Stimulated activated CD4-positive, alpha-beta T cell treated with anti-CD3 and anti-CD28 coated beads, Interleukin-1b, Interleukin-23, amount 100 ng/mL, for 4 hours (primary cell): ENCODE measurements at places on chromosomes 7 and 10.

DNA sequence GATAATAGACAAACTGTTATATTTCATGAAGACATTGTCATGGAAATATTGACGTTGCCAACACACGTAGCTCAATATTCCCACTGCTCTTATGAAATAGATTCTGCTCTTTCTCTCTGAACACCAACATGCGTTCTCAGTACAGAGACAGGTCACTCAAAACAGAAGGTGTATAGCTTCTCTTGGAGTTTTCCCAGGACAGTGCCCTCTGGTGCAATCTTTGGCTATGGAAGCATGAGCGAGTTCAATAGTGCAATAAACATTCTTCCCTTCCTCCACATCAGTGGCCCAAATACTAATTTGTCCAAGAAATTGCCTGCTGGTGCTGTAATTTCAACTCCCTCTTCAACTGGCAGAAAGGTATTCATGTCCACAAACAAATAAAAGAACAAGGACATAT, 145.3 kb downstream of the MAGI2 start:
- no peak for DNase-seq

- DNase-seq = no peak
Measured at GRCh38 chr7:13948019-13948801, 41.3 kb downstream of the ETV1 start.

GRCh38 chr7:94395141-94396036, 694 bp downstream of the COL1A2 start:
- DNase-seq = no peak

DNA sequence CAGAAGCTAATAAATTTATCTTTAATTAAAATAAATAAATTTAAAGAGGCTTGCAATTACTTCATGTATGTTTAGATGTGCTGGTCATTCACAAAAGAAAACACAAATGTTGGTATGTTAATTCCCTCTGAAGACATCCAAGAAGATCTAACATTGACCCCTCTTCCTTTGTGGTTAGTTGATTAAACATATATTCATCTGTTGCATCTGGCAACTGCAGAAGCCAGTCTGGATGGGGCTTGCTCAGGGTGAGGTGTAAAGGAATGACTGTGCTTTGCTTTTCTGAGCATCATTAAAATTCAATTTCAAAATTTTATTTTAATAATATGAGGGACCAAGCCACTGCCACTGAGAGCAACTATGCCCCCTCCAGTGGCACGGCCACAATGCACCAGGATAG, 36.4 kb upstream of the FERD3L start:
- no peak for DNase-seq

DNA sequence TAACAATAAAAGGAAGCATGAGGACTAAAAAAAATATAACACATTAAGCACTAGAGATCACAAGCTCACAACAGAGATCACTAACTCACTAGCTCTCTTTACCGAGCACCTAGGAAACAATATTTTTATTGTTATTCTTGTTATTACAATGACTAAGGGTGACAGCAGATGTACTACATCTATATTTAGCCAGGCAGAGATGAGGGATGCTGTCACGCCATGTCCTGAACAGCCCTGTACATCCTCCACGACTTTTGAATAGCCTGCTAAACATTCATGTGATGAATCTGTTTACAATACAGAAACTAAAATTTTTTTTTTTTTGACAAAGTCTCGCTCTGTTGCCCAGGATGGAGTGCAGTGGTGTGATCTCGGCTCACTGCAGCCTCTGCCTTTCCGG, 22.7 kb downstream of the FAM133B start:
- DNase-seq = no peak

GRCh38 chr10:76270464-76270863, 839.0 kb downstream of the LRMDA start:
- no peak for DNase-seq

DNA sequence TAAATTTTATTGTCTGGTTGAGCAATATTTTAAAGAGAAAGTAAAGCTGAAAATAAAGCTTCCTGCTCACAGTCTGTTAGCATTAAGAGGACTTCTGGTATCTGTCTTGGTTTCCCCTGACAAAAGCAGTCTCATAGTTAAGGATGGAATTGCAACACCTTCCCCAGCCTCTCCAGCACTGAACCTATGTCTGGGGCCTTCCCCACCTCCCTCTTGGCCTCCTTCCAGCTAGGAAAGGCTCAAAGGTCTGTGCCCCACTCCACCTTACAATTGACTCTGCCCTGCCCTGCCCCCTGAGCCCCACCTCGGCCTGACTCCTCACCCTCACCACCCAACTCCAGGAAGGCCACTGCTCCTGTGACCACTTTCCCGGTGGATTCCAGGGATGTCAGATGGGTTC, 33.2 kb downstream of the COL17A1 start:
- no peak for DNase-seq

- DNase-seq = no peak
Measured at GRCh38 chr7:52473756-52474155, 561.7 kb upstream of the POM121L12 start.

DNA sequence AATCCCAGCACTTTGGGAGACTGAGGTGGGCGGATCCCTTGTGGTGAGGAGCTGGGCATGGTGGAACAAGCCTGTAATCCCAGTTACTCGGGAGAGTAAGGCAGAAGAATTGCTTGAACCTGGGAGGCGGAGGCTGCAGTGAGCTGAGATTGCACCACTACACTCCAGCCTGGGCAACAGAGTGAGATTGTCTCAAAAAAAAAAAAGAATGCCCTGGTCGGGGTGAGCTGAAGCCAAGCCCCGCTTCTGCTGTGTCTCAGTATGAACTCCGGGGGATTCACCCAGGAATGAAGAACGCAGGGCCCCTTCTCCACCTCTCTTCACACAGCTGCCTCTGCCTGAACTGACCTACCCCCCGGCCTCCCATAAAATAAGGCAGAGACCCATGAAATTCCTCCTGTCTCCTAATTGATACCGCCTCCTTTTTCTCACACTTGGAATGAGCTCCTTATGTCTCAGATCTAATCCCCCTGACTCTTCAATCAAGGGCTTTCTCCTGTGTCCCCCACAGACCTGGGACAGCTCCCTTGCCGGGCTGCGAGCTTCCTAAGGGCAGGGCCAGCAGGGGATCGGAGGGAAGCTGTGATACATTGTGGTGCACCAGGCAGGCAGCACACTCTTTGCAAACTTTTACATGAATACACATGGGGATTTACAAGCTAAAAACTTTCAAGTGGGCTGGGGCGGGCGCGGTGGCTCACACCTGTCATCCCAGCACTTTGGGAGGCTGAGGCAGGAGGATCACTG, 911 bp upstream of the ZP3 start:
- no peak for DNase-seq

GRCh38 chr7:84112771-84113170, 81.8 kb downstream of the SEMA3A start:
- DNase-seq = no peak

GRCh38 chr7:107467972-107468371, 1.9 kb upstream of the GPR22 start:
- DNase-seq = no peak

DNA sequence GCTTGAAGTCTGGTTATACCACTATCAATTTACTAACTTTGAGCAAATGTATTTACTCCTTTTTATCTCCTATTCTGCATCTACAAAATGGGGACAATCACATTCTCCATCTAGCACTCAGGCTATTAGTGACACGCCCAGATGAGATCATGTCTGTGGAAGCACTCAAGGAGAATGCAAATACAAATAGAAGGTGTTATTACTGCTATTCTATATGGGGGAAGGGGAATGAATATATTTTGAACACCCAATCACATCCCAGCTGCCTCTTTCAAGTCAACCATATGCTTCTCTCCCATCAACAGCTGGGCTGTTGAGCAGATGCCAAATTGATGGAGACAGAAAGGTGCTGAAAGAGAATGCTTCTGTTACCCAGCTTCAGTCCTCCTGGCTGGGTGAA, 23.5 kb downstream of the SGMS1 start:
- no peak for DNase-seq

DNA sequence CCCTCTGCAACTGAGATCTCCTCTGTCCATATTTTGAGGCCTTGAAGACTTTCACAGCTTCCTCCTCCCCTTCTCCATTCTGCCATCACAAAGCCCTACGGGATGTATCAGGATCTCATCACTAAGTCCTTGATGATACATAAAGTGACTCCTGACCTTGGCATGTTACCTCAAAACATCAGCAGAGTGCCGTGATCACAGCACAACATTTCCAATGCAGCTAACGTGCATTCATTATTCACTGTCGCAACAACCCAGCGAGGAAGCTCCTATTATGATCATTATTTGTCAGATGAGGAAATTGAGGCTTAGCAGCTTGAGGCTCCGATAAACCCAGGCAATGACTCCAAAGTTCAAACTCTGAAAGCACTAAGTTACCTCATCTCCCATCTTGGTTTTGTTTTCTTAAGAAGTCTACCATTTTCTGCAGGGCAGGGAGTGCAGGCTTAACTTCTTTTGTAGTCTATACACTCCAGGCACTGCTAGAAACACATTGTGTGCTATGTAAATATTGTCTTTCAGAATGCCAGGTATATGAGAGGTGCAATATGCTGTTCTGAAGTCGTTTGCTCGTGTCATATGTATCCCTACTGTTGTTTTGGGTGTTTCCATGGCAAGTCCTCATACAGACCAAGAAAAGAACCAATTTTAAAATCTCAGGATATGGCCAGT, 80.6 kb upstream of the C1QL3 start:
- no peak for DNase-seq

GRCh38 chr10:90884431-90884830, 12.7 kb downstream of the RPP30 start:
- no peak for DNase-seq

DNA sequence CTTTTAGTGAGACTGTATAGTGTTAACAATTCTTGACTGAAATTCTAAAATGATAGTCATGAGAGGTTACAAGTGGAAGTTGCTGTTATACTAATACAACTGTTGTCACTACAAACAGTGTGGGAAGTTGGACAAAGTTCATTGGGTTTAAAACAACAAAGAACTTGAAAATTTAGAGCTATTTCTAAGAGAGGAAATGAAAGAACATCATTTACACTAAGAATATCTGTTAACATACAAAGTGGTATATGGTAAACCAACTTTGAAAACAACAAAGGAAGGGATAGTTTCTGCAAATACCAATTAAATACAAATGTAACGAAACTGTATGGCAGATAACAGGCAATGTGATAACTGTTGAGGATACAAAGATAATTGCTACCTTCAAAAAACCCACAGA, 11.6 kb downstream of the MTPN start:
- no peak for DNase-seq

DNA sequence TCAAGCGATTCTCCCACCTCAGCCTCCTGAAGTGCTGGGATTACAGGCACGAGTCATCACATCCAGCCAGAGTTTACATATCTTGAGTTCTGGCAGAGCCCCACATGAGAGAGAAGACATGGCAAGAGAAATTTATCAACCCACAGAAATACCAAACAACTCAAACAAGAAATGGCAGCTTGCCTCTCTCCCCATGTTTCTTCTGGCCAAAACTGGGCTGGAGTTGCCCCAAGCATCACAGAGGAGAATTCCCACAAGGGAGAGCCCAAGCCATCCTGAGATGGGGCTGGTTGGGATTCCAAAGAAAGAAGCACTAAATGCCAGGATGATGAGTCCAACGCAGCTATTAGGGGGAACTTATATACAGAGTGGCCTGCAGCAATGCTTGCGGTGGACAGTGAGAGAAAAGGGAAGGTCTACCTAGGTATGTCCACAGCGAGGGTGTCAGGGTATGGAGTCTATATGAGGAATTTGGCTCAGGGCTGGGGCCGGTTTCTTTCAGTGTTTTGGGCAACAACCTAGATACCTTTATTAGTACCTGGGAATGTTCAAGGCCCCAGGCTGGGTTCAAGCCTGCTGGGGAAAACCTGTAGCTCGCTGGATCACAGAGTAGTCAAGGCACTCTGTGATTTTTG, 14.5 kb upstream of the PAX4 start:
- DNase-seq = no peak

DNA sequence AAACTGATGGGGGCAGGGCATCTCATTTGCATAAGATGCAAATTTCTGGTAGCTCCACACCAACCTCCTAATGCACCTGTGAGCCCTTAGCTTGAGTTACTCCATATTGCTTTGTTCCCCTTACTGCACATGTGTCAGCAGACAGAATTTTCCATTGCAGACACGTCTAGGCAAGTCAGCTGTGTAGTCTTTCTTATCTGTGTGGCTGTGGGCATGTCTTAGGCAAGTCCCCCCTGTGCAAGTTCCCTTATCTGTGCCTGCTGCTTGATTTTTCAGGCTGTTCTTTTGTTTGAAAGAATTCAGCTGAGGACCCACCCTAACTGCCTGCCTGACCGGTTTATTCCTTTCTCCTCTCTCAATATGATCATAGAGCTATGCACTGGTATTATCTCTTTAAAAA, 28.5 kb upstream of the TRIM24 start:
- DNase-seq = no peak

GRCh38 chr7:67619175-67619574, 622.5 kb downstream of the TYW1 start:
- no peak for DNase-seq

DNA sequence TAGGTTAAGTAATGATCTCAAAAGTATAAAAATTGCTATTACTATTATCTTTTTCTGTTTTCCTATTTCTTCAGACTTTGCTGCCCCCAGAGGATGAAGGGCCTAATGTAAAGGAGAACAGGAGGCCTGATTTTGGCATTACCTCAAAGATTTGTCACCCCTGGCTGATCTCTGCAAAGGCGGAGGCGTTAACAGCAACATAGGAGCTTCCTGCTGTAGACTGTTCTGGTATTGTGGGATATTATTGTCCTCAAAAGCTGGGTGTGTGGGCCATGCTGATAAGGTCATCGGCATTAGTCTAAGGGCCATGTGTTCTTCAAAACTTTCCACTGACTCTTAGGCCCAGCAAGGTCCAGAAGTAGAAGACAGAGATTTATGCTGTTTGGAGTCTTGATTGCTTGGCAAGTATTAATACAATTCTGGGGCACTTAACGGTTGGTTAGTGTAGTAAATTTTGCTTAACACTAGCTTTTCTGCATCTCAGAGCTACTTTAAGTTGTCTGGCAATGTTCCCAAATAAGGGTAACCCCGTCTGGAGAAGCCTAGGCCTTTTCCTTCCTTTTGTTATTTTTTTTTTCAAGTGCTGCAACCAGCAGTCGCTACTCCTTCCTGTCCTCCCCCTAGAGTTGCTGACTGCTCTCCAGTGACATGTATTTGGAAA, 14.0 kb upstream of the ENTPD1 start:
- DNase-seq = no peak

GRCh38 chr7:106793015-106793975, 71.8 kb upstream of the PIK3CG start:
- DNase-seq = peak; percentile 51

- DNase-seq = no peak
Measured at GRCh38 chr7:48594349-48594748, 330.0 kb upstream of the CDC14C start.

DNA sequence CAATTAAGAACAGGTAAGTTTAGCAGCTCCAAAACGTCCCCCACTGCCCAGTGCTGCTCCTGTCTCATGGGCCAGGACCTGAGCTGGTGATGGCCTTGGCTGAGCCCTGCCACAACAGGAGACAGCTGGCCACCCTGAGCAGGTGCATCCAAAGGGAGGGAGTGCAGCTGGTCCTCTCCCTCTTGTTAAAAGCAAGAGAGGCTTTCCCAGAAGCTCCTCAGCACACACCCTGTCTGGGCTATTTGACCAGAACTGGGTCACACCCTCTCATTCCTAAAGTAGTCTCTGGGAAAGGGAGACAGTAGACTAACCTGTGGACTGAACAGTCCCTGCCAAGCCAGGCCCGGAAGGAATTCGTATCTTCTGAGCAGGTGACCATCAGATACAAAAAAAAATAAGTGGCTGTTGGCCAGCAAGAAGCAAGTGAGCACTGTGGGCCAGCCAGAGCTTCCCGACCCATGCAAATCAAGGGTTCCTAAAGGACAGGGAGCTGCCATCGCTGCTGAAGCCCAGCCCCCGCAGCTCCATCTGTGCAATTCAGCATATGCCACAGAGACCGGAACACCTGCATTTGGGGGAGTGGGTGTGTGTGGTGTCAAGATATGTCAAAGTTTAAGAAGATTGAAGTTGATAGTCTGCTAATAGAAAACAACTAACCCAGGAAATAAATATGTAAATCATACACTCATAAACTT, 2.1 kb upstream of the TMEM72 start:
- DNase-seq = no peak
